ENCODE measurements at places on chromosomes 4 and X.

GRCh38 chr4:25180524-25181131, 20.4 kb upstream of the SEPSECS start:
- DNase-seq, result no peak

- no peak for DNase-seq
Observed at GRCh38 chr4:138341739-138342415, 99.7 kb upstream of the SLC7A11 start.

DNA sequence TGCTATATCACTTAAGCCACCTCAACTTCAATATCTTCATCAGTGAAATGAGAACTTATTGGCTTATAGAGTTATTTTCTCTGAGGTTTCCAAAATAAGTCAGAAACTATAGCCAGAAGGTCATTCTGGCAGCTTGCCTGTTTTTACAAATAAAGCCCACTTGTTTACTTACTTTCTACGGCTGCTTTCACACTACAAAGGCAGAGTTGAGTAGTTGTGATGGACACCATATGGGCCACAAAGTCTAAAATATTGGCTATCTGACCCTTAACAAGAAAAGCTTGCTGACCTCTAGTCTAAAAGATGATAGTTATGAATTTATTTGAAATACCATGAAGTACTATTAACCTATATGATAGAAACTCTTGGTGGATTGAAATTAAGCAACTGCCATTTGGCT, 67.3 kb upstream of the ATOH1 start:
- DNase-seq, result no peak

GRCh38 chrX:133916984-133917722, 68.2 kb downstream of the GPC3 start:
- no peak for DNase-seq

DNA sequence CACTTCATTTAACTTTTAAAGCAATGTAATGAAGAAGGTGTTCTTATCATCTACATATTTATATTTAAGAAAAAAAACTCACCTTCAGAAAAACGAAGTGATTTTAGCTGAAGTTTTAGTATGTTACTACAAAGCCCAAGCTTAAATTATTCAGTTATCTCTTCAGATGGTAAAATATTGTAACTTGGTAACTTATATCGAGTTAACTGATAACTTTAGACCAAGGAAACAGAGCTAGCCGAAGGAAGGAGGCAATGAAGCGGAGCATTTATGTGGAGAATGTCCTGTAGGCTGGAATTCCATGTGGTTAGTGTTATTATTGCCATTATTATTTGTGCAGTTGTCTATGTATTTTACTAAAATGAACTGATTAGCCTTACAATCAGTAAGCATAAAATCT, 1102.1 kb upstream of the LCORL start:
- no peak for DNase-seq

DNA sequence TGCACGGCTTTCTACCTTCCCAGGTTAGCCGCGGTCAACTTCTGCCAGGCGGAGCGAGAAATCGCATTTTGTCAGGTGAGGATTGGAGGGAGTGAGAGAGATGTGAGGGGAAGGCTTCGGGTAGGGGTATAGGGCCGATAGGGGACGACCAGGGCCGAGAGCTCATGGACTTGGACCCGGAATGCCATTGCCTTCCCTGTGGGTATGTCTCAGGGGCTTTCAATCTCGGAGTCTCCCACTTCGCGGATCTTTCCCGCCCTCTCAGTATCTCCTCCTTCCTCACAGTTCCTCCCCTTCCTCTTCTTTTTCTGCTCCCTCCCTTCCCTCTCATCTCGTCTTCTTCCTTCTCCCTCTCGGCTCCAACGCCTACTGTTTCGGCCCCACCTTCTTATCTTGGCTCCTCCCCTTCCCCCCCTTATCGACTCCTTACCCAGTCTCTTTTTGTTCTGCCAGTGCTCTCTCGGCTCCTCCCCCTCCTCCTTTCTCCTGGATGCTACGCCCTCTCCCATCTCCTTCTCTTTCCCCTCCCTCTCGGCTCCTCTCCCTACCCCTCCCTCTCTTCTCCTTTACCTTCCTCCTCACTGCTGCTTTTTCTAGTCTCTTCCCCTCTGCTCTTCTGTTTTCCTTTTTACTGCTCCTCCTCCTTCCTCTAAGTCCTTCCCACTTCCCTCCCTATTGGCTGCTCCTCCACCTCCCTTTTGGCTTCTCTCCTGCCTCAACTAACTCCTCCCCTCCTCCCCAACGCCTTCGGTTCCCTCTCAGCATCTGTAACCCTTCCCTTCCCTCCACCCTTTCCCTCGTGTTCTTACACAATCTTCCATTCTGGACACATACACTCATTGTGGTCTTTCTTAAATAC, 29.4 kb upstream of the RBMX start:
- peak; percentile 89 for DNase-seq

- no peak for DNase-seq
Observed at GRCh38 chrX:2658585-2659292, 32.4 kb upstream of the CD99 start.

DNA sequence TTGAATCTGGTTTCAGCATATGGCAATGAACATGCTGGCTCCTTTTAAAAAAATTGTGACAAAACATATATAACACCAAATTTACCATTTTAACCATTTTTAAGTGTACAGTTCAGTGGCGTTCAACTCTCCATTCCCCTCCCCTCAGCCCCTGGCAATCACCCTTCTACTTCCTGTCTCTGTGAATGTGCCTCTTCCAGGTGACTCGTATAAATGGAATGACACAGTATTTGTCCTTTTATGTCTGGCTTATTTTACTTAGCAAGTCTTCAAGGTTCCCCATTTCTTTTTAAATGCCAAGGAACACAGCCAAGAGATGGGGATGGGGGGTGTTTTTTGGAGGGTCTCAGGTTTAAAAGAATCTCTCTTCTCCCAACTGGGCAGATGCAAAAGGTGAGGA, 35.4 kb upstream of the BCLAF3 start:
- DNase-seq, result no peak

DNA sequence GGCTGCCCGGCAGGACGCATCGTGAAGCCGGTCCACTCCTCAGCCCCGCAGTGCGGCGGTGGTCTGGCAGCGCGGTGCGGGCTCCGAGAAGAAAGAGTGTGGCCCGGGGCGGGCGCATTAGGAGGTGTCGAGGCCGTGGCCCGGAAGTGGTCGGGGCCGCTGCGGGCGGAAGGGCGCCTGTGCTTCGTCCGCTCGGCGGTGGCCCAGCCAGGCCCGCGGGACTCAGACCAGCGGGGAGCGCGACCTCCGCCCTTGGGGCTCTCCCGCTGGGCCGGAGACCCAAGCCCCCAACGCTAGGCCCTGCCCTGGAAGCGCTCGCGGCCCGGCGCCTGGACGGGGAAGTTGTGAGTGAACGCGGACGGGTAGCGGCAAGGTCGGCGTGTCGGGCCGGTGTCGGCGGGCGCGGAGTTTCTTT, 60.0 kb downstream of the HS3ST1 start:
- peak; percentile 7 for DNase-seq

- DNase-seq, result no peak
Observed at GRCh38 chr4:22345678-22346077, 170.2 kb downstream of the ADGRA3 start.

- no peak for DNase-seq
Observed at GRCh38 chr4:157221895-157222770, 1.6 kb downstream of the GRIA2 start.

DNA sequence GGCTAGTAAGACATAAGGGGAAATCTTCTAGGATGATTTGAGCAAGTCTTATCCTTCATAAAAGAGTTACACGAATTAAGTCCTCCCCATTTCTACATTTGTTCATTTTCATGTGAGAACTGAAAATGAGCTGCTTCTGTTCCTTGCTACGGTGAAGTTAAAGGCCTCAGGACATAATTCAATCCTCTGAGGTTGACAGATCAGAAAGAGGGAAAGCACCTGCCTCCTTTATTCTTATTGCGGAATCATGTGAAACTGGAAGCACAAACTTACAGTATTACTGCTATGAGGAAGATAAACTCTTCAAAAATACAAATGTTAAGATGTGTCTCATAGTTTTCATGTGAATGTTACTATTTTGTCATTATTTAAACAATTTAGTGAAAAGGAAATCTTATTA, 395.3 kb downstream of the STPG2 start:
- DNase-seq, result no peak

DNA sequence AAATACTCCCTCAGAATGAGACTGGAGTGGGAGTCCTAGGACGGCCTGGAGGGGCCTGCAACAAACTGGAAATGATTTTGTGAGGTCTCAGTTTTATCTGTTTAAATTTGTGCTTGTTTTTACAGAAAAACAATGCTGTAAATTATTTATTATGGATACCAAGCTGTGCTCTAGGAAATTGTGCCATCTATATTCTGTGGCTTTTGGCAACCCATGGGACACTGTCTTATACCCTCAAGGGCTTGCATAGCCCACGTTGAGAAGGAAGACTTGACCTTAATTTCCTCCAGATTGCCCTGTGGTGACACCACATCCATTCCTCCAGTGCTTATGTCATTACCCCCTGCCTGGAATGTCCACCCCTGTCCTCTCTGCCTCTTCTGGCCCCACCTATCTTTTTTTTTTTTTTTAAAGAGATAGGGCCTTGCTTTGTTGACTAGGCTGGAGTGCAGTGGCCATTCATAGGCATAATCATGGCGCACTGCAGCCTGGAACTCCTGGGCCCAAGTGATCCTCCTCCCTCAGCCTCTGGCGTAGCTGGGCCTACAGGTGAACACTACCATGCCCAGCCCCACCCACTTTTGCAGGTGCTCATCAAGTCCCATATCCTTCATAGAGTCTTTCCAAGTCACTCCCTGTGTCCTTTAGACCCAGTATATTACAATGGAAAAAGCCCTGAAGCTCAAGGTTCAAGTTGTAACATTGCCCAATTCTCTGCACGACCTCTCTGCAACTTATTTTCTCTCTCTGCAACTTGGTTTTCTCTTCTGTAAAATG, 77.4 kb downstream of the HPRT1 start:
- DNase-seq, result no peak

DNA sequence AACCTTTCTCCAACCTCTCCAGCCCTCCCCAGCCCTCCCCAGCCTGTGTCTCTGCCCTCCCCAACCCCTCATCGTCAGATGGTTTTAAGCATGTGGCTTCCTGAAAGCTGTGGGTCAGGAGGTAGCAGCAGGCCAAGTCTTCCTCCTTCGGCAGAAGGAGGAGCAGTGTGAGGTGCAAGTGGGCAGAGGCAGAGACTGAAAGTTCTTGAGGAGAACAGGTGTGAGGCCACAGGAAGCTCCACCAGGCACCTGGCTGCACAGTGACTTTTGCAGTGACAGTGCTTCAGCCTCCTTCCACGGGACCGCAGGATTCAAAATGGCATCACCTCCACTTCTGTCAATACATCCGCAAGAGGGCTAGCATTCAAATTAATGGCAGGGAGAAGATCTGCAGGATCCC, 203.9 kb upstream of the LEF1 start:
- DNase-seq, result no peak

- DNase-seq, result no peak
Observed at GRCh38 chr4:55013431-55013955, 111.9 kb downstream of the KDR start.
